Left lung (tissue), 14 donors: ENCODE measurements at places on chromosomes 11 and 22. TPM values are rescaled to one million over a fixed set of nuclear protein-coding genes. Genes with fewer than 3 reads are reported as not detected.

- DNase-seq, result no peak
Observed at GRCh38 chr22:35345808-35346505, 34.9 kb upstream of the HMOX1 start.

GRCh38 chr11:43486141-43486540 lies 127.4 kb downstream of the TTC17 start:
- no peak for DNase-seq

Gene HEPACAM
- total RNA-seq, result not detected

- no peak for DNase-seq
Observed at GRCh38 chr11:48058064-48058463, 77.7 kb downstream of the PTPRJ start.

Gene MPEG1
- 23.5 TPM for total RNA-seq

- no peak for DNase-seq
Observed at GRCh38 chr11:60710482-60710881, 11.1 kb downstream of the MS4A8 start.

Gene KCNQ1
- 37.7 TPM for total RNA-seq

Gene GVQW3
- 2.9 TPM for total RNA-seq

Gene MMP8
- 4.6 TPM for total RNA-seq
